ENCODE measurements at places on chromosomes 1 and 21.
A peak's percentile ranks its signal among the peaks of the same experiment; 100 is the strongest.

DNA sequence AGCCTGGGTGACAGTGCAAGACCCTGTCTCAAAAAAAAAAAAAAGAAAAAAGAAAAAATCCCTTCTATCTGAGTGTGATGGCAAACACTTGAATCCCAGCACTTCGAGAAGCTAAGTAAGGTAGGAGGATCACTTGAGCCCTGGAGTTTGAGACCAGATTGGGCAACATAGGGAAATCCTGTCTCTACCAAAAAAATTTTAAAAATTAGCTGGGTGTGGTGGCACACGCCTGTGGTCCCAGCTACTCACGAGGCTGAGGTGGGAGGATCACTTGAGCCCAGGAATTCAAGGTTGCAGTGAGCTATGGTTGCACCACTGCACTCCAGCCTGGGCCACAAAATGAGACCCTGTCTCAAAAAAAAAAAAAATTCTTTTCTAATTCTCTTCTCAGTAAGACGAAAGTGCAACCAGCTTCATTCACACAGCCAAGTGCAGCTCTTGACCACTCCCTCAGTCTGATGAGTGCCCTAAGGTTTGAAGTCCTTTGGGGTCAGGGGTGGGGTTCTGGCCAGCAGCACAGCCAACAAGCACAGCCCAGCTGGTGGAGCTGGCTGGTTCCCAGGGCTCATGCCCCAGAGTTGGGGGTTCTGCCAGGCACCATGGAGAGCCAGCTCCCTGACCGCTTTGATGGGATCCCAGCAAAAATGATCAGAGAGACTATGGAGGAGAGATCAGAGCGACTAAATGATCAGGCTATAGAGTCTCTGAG, 8.0 kb downstream of the SLC2A5 start:
- DNase-seq, result peak; percentile 68

DNA sequence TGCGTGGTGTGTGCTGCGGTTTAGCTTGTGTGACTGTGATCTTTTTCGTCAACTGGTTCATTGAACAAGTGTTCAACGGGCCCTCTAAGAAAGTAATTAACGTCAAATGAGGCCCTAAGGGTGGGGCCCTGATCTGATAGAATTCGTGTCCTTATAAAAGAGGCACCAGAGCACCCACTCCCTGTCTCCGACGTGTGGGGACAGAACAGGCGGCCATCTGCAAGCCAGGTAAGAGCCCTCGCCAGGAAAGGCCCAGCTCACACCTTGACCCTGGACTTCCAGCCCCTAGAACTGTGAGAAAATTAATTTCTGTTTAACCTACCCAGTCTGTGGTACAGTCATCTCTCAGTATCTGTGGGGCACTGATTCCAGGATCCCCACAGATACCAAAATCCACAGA, 20.4 kb upstream of the SAMD11 start:
- no peak for DNase-seq

GRCh38 chr1:87794788-87795614, 466.3 kb downstream of the LMO4 start:
- peak; percentile 23 for DNase-seq

GRCh38 chr1:191255354-191256054, 777.8 kb upstream of the BRINP3 start:
- DNase-seq, result no peak

- DNase-seq, result no peak
Observed at GRCh38 chr1:231041719-231042261, 1.7 kb upstream of the FAM89A start.

DNA sequence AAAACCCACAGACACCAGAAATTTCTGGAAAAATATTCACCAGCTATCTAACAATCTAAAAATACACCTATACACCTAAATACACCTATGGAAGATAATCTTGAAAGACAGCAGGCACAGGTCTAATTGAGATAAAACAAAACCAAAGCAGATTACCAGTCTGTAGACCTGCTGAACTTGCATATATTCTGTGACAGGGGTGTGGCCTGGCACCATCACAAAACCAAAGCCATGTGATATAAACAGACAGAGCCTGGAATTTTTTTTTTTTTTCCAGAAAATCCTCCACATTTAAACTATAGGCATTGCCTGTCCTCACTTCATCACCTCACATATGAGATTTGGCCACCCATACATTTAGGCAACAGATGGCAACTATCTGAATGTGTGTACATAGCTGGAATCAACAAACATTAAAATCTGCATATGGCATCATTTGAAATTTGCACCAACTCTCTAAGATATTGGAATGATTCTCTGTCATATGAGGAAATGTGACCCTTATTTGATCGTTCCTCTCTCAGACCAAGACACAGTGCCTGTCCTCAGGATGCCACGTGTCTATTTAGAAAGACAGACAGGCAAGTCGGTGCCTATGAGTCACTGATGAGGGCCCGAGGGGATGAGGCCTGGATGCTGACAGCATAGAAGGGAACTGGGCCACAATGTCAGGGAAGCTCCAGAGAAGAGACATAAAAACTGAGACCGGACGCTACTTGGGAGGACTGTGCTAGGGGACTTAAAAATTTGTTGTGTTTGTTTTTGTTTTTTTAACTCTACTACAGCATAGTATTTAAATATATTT, 32.6 kb downstream of the NMNAT2 start:
- peak; percentile 26 for DNase-seq

DNA sequence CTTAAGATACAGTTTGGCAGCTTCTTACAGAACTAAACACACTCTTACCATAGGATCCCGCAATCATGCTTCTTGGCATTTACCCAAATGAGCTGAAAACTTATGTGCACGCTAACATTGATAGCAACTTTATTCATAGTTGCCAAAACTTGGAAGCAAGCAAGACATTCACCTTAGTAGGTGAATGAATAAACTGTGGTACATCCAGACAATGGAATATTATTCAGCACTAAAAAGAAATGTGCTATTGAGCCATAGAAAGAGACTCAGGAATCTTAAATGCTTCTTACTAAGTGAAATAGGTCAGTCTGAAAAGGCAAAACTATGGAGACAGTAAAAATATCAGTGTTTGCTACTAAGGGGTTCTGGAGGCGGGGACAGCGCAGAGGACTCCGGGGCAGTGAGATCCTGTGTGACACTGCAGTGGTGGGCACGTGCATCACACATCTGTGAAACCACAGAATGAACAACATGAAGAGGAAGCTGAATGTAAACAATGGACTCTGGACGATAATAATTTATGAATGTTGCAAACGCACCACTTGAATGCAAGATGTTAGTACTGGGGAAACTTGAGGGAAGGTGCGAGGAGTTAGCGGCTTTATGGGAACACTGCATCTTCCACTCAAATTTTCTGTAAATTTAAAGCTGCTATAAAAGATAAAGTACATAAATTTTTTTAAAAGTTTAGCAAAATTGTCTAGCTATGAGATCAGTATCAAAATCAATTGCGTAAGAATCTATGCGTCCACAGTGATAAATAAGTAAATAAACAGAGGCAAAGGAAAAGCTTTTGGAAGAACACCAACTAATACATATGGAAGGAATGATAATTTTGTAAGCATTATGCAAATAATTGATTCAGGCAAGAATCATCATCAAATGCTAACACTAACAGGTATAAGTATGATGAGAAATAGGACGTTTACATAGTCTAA, 15.4 kb upstream of the SPATC1L start:
- DNase-seq, result no peak

GRCh38 chr21:41817877-41818855, 51.3 kb upstream of the RIPK4 start:
- DNase-seq, result no peak

- no peak for DNase-seq
Observed at GRCh38 chr21:34824314-34824713, 155.5 kb downstream of the CLIC6 start.

Measured in trophoblast cell (in vitro differentiated cells and primary cell).